ENCODE measurements at places on chromosomes 1 and 21.

- DNase-seq = peak; percentile 12
These were observed 27.0 kb upstream of the BTG2 start for GRCh38 chr1:203278082-203278884.

DNA sequence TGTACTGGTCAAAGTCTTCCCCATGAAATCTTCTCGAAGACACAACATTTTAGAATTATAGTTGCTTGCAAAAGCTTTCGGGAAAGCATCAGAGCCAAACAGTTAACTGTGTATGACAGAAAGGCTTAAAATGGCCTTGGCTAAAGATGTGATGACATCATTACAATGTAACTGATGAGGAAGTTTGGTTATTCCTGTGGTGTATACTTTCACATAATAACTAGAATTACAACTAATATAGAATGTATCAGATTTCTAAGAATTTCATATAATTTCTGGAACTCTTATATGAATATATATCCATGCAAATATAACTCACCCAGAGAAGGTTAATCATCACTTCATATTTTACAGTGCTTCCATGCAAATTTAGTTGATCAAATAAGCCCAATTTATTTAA lies 8.4 kb downstream of the TP73 start:
- no peak for DNase-seq

DNA sequence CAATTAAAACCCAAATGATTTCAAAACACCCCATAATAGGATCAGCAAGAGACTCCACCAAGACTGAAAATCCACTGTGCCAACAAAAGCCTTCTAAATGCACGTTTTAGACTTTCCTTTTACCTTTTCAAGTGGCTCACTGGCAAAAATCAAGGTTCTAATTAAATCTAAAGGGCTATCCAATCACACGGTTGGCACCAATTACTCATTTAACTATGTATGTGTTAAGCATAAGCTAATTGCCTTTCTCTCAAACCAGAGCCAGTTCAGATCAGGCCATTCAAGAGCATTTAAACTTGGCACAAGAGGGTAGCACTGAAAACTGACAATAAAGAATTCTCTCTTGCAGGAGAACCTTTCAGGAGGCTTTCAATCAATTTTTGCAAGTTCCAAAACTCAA lies 139.5 kb downstream of the RGS7 start:
- no peak for DNase-seq

GRCh38 chr1:93463960-93464359 lies 16.0 kb downstream of the FNBP1L start:
- no peak for DNase-seq

DNA sequence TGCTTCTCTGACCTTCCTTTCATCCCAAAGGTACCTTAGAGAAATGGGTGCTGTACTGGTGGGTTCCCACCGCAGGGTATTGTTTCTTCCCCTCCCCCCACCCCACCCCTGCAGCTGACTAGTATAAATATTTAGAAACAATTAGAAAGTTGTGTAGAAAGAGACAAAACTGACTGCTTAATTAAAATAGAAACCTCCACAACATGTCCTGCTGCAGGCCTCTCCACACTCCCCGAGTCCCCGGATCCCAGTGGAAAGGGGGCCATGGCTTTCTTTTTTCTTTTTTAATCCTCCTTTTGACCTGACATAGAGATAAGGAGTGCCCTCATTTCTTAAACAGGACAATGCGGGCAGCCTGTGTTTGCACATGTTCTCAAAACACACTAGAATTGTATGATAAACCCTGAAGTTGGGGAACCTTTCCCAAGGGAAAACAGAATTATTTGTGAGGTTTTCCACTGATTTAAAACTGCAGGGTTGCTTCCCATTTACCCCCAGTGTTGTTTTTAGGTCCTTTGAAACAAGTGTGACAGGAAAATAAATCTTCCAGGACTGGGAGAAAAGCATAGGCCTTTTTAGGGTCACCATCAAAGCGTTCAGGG lies 1.7 kb downstream of the RHOU start:
- no peak for DNase-seq

GRCh38 chr1:167474191-167474641 lies 44.1 kb downstream of the CD247 start:
- no peak for DNase-seq

- no peak for DNase-seq
These were observed 38.9 kb upstream of the H6PD start for GRCh38 chr1:9195651-9196050.

- peak; percentile 45 for DNase-seq
These were observed 47.7 kb downstream of the ETS2 start for GRCh38 chr21:38853421-38853919.

- no peak for DNase-seq
These were observed 62.9 kb downstream of the TBX19 start for GRCh38 chr1:168343566-168343965.
